H7 (cell line): ENCODE measurements at places on chromosomes 4 and X. TPM values are rescaled to one million over a fixed set of nuclear protein-coding genes. Genes with fewer than 3 reads are reported as not detected.

VBP1 gene
- total RNA-seq = 73.6 and 89.6 TPM in 2 replicates

MAGEA3 gene
- 0.07 TPM in 1 of 2 replicates, not detected in the other for total RNA-seq

RASGEF1B gene
- total RNA-seq = 4.0 and 6.1 TPM in 2 replicates

GRCh38 chr4:90403781-90404180 lies 276.6 kb downstream of the CCSER1 start:
- no peak for DNase-seq

GRCh38 chr4:147975325-147975724 lies 243.4 kb downstream of the ARHGAP10 start:
- no peak for DNase-seq

GRCh38 chr4:75844151-75844662 lies 58.0 kb downstream of the PPEF2 start:
- no peak for DNase-seq

GRCh38 chrX:129931411-129932015 lies 25.5 kb downstream of the UTP14A start:
- peak; percentile 97 for DNase-seq

DNA sequence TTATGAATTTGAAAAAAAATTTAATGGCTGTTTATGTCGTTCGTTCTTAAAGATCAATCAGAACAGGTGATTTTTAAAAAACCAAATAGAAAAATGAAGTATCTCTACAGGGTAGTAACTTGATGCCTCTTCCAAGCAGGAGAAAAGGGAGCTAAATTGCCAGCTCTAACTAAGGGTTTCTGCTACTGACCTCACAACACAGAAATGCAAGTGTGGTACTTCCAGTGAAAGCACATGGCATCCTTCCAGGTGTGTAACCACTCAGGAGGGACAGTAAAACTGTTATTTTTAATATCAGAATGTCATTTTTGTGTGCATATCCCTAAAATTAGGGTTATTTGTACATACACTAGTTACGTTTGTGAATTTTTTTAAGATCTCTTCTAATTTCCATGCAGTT lies 116.8 kb upstream of the ZCCHC13 start:
- DNase-seq = no peak

- DNase-seq = peak; percentile 46
Measured at GRCh38 chr4:54318904-54319303, 89.8 kb downstream of the PDGFRA start.
